HEK293T (cell line): ENCODE measurements at places on chromosomes 4 and X.

DNA sequence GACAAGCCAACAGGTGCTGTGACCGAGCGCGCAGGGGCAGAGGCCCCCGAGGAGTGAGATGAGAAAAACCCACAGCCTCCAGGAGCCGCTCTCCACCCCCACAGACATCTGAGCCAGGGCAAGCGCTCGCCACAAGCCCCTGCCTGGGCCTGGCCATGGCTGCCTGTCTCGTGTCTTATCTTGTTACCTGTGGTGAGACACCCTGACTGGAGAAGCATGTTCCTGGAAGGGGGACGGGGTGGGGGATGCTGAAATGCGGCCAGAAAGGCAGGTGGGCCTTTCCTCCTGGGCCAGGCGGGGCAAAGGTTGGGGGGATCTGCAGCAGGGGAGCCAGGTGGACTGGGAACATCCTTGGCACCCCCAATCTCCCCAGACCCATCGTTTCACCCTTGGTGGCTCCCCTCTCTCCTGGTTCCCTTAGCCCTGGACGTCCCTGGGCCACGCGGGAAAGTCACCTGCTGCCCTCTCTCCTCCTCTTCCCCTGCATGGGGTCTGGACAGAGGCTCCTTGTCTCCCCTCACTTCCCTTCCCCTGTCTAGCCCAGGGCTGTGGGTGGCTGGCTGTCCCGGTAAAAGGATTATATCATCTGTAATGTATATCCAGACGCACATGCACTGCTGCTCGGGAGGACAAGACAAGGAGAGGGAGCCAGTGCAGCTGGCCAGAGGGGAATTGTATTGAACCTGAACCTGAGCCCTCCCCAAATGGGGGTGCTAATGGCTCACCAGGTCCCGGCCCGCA lies 8.4 kb upstream of the DUSP9 start:
- DNase-seq = no peak

GRCh38 chr4:138298431-138298830 lies 56.3 kb upstream of the SLC7A11 start:
- no peak for DNase-seq

DNA sequence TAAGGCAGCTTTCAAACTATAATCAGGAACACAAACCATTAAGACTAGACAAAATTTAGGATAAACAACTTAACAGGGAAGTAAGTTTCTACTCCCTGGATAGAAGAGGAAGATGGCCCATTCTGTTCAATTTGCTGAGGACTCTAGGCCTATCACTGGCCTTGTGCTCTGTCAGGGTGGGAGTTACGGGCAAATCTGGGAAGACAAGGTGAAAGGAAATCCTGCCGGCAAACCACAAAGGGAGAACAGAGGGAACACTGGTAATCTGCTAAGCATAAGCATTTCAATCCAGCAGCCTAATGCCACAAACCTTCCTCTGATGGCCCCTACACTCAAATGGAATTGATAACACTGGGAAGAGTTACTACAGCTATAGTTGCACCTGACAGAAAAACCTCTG lies 8.3 kb downstream of the GPR82 start:
- no peak for DNase-seq

- no peak for DNase-seq
Measured at GRCh38 chrX:153055871-153056749, at the start of gene PNMA3. PNMA3 (plus strand) TSS chrX:153056470; CDS start chrX:153057056, 586 bp downstream.

GRCh38 chr4:24564488-24564887 lies 19.9 kb downstream of the DHX15 start:
- DNase-seq = no peak

GRCh38 chrX:34132028-34132427 lies at the start of gene FAM47A:
FAM47A (minus strand) TSS chrX:34132314; CDS start chrX:34132278, 36 bp downstream.
- no peak for DNase-seq

DNA sequence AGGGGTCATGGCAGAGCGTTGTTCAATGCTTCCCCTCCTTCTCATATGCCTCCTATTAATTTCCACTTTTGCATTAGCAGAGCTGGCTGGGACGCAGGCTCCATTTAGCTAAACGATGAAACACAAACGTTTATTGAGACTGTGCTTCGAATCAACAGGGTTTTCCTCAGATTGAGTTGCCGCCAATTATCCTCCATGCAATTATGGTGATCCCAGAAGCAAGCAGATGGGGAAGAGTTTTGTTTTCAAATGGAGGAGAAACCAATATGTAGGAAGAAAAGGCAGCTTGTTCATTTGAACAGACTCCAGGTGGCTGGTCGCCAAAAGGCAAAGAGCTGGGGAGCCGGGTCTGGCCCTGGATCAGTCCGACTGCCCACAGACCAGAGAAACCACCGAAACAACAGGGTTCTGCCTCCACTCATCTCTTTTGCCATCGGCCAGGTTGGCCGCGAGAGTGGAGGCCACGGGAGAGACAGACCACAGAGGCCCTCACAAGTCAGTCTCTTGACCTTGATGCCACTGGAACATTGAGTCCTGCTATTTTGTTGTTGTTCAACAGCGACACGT lies 184.8 kb downstream of the GBA3 start:
- DNase-seq = no peak
